ENCODE measurements at places on chromosomes 11 and 22. TPM values are rescaled to one million over a fixed set of nuclear protein-coding genes. Genes with fewer than 3 reads are reported as not detected.
A peak's percentile ranks its signal among the peaks of the same experiment; 100 is the strongest.

DNA sequence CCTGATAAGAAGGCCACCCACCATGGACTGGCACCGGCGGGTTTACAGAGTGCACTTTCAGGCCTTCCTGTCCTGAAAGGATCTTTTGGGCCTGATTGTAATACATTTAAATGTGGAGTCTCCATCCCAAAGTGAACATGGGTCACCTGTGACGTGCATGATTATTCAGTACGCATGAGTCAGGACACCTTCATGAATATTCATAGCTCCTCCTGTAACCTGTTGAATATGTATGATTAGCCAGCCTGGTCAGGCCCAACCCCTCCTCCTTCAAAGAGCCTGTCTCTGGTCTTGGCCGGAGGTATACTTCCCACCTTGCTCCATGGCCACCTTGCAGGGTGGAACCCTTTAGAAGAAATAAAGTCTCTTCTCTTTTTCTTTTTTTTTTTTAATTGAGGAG is 75.9 kb upstream of the NUP50 start:
- no peaks in the 10 kb centered on the region for H3K4me1 ChIP-seq
- H3K36me3 ChIP-seq: no peaks in the 10 kb centered on the region
- DNase-seq: no peak
- no peaks in the 10 kb centered on the region for H3K27me3 ChIP-seq
- no peak overlapping the region for H3K27ac ChIP-seq

GAL gene
- total RNA-seq: not detected

GRCh38 chr22:50581950-50582492 is 628 bp downstream of the CHKB start:
- H3K27me3 ChIP-seq: no peaks in the 10 kb centered on the region
- peaks cover 4% of the 10 kb centered on the region for H3K36me3 ChIP-seq
- peak overlapping the region; percentile 99 for H3K27ac ChIP-seq
- no peak for DNase-seq

- no peaks in the 10 kb centered on the region for H3K36me3 ChIP-seq
- no peak for DNase-seq
- no peaks in the 10 kb centered on the region for H3K4me1 ChIP-seq
- peak overlapping the region; percentile 86 for H3K27ac ChIP-seq
These were observed 697 bp upstream of the PAFAH1B2 start for GRCh38 chr11:117143390-117143789.

- no peaks in the 10 kb centered on the region for H3K27me3 ChIP-seq
- no peaks in the 10 kb centered on the region for H3K36me3 ChIP-seq
- H3K4me1 ChIP-seq: no peaks in the 10 kb centered on the region
- H3K4me3 ChIP-seq: no peak overlapping the region
These were observed 1128.2 kb downstream of the BRD1 start for GRCh38 chr22:48699511-48699910.

DNA sequence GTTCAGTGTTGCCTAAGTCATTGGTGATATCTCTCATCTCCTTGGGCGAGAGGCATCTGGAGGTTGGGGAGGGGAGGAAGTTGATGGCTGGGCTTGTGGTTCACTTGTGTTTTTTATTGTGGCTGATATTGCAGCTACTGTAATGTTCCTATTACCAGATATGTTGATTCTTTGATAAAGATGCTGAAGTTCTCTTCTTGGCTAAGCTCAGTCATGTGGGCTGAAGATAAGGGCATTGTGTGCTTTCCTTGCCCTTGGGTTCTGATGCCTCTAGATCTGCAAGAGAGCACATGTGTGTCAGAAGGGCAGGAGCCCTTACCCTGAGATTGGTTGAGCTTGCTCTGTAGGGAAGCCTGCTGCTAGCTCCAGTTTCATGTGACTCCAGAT is 12.0 kb downstream of the STX3 start:
- no peak overlapping the region for H3K4me3 ChIP-seq
- H3K4me1 ChIP-seq: no peaks in the 10 kb centered on the region
- no peak for DNase-seq

Data from right lobe of liver (tissue), 6 donors.